ENCODE measurements at places on chromosomes 5 and 9.
A peak's percentile ranks its signal among the peaks of the same experiment; 100 is the strongest.

GRCh38 chr5:74028976-74029375, 403.0 kb downstream of the ARHGEF28 start:
- DNase-seq = no peak

GRCh38 chr5:94793113-94793815, 174.8 kb downstream of the SLF1 start:
- peak; percentile 79 for DNase-seq

DNA sequence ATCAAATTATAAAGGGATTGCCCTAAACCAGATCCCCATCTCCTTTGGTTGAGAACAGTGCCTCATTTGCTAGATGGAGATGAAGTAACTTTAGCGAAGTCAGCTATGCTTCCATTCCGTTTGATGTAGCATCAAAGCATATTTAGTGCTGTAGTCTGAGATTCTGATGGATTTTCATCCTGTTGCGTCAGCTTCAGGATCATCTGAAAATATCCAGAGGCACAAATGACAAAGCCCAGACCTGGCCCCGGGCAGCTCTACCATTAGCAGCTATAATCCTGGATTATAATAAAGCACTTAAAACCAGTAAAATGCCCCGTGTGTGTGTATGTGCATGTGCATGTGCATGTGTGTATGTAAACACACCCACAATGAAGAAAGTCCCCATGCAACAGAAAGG, 44.7 kb downstream of the ERAP1 start:
- no peak for DNase-seq

DNA sequence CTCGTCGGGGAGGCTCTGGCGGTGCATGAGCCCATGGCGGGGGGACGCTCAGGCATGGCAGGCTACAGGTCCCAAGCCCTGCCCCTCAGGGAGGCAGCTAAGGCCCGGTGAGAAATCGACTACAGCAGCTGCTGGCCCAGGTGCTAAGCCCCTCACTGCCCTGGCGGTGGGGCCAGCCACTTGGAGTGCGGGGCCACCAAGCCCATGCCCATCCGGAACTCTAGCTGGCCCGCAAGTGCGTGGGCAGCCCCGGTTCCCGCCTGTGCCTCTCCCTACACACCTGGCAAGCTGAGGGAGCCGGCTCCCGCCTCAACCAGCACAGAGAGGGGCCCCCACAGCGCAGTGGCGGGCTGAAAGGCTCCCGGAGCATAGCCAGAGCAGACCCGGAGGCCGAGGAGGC, 1896.9 kb upstream of the CDH6 start:
- DNase-seq = no peak

GRCh38 chr9:90037146-90037797, 432.5 kb downstream of the GADD45G start:
- DNase-seq = no peak

DNA sequence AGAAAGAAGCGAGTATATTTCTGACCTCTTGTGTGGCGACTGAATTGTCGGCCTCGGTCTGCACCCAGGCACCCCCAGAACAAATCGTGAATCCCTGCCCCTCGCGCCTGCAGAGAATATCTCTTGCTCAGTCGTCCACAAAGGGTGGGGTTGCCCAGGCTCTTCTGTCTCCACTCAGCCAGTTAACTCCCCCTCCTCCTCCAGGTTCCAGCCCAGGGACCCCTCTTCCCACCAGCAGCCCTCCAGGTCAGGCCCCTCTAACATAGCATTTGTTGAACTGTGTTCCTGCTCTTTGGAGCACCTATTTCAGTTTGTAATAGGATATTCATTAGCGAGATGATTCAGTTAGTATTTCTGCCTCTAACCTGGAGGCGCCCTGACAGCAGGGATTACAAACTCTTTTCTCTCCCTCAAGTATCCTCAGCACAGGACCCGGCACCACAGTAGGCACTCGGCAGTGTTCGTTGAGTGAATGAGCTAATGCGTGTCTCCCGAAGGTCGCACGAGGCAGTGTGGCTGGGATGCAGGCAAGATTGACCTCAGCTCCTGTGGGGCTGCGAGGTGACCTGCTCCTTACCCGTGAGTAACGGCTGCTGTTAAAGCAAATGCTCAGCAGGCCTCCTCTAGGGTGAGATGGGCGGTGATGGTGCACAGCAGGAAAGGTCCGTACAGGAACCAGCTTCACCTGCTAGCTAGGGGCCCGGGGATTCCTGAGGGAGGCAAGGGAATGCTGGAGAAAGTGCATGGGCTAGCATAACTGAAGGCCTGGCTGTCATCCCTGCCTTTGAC, 25.8 kb downstream of the ZBTB34 start:
- no peak for DNase-seq

DNA sequence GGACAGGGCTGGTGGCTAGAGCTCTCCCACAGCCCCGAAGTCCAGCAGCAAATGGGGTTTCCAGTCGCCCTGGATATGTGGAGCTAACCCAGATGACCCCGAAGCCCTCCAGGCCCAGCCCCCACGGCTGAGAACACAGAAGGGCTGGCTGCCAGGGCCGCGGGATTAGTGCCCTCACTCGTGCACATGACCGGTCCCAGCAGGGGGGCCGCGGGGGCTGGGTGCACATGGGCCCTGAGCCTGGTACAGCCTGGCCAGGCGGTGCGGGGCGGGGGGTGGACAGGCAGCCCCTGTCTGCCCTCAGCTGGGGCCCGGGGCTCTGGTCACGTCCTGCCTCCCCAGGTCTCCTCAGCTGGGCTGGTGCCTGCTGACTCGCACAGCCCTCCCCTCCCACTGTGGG, 5.9 kb downstream of the SSNA1 start:
- no peak for DNase-seq

- no peak for DNase-seq
These were observed 20.2 kb downstream of the RETREG1 start for GRCh38 chr5:16596581-16596940.

GRCh38 chr5:6590581-6590980, 42.3 kb downstream of the NSUN2 start:
- DNase-seq = no peak

DNA sequence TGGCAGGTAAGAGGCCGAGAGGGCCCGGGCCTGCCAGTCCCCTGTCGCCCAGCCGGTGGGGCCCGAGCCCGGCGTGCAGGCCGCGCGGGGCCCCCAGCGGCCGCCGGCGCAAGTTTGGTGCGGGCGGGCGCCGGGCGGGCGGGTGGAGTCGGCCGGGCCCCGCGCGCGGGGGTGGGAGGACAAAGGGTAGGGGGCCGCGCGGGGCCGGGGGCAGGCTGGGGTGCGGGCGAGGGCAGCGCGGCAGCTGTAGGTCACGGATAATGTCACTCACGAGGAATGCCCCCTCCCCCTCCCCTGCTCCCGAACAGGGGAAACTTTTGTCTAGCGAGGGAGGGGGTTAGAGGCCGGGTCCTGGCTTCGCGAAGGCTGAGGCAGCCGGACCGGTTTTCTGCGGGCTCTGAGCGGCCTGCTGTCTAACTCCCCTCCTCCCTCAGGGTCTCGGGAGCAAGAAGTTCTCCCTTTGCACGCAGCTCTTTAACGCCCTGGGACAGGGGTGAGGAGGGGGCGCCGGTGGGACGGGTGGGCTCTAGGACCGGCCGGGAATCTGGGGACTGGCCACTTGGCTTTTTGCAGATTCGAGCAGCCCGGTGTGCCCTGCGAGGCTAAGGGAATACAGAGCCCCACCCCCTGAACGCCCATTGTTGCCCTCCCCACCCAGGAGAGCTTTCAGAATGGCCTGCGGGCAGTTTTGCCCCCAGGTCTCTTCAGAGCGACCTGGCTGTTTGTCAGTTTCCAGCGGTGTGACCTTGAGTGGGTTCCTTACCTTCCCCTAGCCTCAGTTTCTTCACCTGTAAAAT, 21.3 kb upstream of the NDST1 start:
- DNase-seq = peak; percentile 70

DNA sequence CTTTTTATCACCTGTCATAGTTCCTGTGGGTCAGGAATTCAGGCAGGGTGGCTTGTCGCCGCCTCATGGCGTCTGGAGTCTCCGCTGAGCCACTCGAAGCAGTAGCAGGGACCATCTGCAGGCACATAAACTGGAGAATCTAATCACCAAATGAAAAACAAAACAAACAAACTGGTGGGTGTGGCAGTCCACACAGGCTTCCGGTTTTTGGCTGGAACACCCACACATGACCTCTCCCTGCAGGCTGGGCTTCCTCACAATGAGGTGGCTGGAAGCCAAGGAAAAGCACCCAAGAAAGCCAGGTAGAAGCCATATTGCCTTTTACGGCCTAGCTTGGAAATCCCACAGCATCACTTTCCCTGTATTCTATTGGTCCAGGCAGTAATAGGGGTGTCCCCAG, 197.0 kb downstream of the SYK start:
- no peak for DNase-seq

DNA sequence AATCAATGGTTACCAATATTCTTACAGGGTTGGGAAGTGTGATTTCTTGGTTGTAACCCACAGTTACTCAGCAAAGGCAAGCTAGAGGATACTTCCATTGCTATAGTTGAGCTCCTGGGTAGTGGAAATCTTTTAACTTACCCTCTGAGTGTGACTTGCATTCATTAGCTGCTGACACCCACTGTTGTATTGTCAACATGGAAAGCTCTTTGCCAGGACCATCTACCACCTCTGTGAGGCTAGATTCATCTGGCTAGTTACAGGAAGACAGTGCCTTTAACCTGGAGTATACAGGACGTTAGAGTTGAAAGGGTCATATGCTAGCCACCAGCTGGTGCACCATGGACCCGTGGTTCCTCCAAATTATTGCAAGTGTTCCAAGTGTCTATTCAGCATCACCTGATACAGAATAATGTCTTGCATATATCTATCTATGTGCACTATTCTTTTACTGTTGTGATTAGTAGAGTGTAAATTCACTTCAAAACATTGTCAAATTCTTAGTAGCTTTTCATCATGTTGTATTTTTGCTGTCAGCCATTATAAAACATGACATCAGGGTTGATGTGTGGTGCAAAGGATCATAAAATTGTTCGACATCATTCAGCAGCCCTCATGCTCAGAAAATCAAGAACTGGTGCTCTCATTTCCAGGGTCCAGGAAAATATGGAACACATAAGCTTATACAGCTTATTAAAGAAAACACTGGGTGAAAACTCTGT, 239.0 kb downstream of the PJA2 start:
- DNase-seq = no peak

DNA sequence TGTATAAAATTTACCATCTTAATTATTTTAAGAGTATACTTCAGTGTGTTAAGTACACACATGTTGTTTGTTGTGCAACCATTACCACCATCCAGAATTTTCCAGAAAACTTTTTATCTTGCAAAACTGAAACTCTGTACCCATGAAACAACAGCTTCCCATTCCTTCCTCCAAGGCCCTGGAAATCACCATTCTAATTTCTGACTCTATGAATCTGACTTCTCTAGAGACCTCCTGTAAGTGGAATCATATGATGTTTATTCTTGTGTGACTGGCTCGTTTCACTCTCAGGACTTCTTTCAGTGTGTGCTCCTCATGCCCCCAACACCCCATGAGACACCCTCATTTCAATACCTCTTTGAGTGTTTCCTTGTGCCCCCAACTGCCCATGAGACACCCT, 60.4 kb upstream of the COL15A1 start:
- DNase-seq = no peak

DNA sequence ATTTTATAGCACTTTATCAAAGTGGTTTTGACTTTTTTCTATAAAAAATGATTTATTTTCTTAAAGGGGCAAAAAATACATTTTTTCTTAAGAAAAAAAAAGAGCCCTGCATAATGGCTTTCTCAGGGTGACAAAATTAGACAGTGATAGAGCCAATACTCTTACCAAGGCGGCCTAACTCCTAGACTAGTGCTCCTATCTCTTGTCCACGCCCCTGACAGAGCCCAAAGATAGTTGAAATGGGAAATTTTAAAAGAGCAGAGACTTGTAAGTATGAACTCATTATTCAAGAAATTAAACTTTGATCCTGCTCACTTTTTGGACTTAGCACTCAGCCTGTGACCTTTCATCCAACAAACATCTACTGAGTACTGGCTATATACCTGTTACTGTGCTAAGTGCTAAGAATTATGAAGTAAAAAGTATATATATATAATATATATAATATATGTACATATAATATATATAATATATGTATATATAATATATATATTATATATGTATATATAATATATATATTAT, 1.2 kb downstream of the INVS start:
- DNase-seq = no peak

DNA sequence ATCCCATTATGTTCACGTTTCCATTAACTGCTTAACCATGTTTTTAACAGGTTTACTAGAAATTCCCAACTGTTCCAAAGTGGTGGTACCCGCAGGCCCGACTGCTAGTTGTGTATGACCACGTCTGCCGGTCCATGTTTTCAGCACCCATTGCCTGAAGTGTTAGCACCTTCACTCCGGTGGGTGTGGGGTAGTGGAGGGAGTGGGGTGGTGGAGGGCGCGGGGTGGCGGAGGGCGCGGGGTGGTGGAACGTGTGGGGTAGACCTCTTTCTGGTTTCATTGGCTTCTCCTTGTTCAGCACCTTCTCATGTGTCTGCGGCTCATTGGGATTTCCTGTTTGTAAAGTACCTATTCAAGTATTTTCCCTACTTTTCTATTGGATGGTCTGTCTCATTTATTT, 37.7 kb downstream of the TPPP start:
- no peak for DNase-seq

DNA sequence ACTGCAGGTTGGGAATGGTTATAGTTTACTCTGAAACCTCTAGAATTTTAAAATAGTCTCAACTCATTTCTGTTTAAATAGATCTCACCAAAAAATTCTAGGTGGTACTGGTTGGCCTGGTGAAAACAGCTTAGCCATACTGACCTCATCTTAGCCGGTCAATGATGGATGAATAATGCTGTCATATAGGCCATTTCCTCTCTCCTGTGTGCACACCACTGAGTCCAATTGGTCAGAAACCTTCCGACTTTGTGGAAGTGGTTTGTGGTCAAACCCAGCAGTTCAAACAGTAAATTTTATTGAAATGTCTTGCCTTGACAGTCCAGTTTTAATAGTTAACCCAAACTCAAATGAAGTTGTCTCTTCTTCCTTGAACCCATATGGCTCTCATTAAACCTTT, 98.6 kb downstream of the GIN1 start:
- DNase-seq = no peak

DNA sequence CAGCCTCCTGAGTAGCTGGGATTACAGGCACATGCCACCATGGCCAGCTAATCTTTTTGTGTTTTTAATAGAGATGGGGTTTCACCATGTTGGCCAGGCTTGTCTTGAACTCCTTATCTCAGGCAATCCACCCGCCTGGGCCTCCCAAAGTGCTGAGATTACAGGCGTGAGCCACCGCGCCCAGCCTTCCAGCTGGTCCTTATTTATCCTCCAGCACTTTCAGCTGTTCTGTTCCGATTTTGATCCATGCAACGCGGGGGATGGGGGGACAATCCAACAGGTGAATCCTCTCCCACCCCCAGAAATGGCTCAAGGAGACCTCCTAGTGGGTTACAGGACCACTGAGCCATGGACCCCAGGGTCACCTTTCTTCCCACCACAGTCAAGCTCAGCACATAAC, 14.7 kb upstream of the CDKN2AIPNL start:
- no peak for DNase-seq

Data from GM20000 (cell line).